ENCODE measurements at places on chromosomes 2 and 18.

DNA sequence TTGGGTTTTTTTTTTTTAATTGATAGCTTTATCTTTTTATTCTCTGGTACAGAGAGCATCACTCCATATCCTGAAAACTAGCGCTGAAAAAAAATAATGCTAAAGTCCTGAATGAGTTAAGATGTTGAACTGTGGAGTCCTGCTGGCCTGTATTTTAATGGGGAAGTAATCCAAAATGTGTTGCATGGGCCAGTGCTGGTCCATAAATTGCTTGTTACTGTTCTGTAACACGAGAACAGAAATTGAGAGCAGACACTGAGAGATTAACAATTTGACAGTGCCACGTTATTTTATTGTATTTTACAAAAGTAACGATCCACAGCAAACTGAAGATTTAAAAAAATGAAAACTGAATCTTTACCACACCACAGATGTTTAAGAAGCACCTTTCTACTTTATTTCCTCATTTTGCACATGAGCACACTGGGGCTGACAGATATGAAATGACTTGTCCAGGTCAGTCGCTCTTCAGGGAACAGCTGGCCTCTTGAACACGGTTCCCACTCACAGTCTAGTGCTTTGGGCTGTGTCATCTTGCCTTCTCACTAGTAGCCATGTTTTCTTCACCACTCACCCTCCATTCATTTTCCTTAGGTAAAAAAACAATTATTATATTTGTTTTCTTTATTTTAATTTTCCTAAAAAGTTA, 35.3 kb downstream of the ZCCHC2 start:
- DNase-seq: no peak

- DNase-seq: peak; percentile 3
Measured at GRCh38 chr18:5197032-5197434, at the start of gene AKAIN1. Gene AKAIN1 (minus strand): TSS chr18:5197257. CDS start chr18:5197053, 204 bp downstream.

DNA sequence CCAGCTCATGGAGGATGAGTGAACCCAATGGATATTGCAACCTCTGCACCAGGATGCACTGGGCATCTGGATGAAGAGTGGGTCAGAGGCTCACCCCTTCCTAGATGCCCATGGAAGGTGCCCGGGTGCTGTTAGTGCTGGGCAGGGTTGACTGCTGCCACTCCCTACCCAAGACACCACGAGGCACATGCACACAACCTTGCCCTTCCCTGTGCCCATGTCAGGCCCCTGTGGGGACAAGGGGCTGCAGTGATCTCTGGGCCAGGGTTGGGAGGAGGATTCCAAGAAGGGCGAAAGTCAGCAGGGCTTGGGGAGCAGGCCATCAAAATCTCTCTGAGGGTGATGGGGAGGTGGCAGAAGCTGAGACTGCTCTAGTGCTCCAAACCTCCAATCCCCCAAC, 309.7 kb upstream of the ST6GAL2 start:
- no peak for DNase-seq

- peak; percentile 41 for DNase-seq
Measured at GRCh38 chr2:113407446-113408099, 29.9 kb upstream of the ZNG1B start.

- no peak for DNase-seq
Measured at GRCh38 chr2:233385489-233386044, 31.3 kb downstream of the DGKD start.
